ENCODE measurements at places on chromosomes 4 and X.
A peak's percentile ranks its signal among the peaks of the same experiment; 100 is the strongest.

- no peak for DNase-seq
These were observed 24.6 kb downstream of the ZRSR2 start for GRCh38 chrX:15814771-15815365.

- peak; percentile 13 for DNase-seq
These were observed 101.2 kb upstream of the KLF3 start for GRCh38 chr4:38562751-38563198.

GRCh38 chr4:41631523-41631922 lies 93.6 kb downstream of the LIMCH1 start:
- no peak for DNase-seq

DNA sequence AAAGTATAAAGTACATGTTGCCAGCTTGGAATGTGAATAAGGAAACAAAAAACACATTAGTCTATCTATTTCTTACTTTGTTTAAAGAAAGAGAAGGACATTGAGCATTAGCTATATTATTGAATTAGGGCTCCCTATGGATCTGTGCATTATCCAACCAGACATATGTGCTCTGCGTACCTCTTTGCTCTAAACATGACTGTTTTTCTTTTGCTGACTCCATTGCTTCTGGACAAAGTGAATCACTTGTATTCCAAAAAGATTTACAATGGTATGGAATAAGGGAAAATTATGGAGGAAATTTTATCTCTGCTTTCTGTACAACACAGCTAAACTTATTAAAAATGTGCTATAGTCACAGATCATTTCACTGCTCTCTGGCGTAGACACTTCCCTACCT lies 727.8 kb upstream of the LCORL start:
- DNase-seq = no peak

GRCh38 chr4:109959195-109959594 lies 46.5 kb downstream of the EGF start:
- DNase-seq = no peak

DNA sequence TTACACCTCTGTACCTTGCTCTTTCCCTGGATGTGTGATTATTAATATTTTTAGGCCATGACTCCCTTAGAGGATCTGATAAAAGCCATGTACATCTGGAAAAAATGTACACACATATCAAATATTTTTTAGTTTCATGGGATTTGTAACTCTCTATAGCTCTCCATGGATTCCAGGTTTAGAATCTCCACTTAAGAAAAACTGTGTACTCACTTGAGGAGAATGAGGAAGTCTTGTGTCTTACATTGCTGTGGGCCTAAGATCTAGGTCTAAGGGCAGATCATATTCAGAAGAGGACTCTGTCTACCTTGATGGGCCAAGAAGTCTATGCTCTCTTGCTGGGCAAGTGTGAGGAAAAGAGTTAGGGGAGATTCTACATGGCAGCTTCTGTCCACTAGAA lies 98.0 kb downstream of the RRAGB start:
- DNase-seq = no peak

GRCh38 chrX:44637282-44637681 lies 94.6 kb upstream of the FUNDC1 start:
- no peak for DNase-seq
